ENCODE measurements at places on chromosomes 1 and 21.

DNA sequence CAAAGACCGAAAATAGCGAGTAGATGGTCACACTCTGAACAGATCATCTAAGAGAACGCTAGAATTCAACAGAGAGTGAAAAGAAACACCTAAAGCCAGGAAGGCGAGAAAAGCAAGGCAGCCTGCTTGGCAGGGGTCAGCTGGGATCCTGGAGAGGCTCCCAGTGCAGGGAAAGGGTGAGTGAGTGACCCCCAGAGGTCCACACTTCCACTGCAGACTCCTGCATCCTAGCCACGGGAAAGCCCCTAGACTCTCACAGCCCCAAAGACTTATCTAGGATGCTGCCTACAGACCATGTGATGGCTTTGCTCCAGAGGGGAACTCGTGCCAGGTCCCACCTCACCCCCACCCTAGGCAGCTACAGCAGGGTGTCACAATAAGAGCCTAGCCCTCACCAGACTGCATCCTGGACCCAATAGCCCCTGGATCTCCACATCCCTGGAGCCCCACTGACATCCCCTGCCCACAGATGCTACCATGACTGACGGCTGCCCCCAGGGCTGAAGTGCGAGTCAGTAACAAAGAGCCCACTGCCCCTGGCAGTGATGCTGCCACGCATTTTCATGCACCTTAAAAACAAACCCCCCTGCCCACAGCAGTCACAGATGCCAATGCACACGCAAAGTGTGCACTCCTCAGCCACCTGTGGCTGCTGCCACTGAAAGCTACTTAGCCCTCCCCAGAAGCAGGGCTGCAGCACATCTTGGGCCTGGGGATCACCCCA, 62.2 kb downstream of the PSMG1 start:
- no peak for DNase-seq

DNA sequence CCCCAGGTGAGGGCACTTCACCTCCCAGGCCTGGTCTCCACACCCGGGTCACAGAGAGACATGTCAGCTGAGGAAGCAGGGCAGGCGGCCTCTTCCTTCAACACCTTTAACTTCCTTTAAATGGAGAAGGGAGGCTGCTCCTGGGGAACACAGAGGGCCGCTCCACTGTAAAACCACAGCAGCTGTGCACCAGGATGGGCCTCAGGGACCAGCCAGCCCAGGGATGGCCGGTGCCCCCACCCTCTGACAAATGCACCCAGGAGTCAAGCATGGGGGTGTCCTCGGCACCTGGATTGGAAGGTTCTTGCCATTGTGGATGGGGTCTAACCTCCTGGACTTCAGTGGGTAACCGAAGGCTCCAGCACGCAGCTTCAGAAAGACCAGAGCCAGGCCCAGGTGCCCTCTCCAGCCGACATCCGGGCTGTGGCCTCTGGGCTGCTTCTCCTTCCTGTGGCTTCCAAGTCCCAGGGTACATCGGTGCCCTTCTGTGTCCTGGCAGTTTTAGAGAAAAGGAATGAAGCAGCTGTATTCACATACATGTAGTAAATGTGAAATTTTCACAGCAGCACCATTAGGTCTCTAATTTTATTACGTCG, 121.7 kb upstream of the COL6A1 start:
- DNase-seq: peak; percentile 15

GRCh38 chr1:17181781-17182464, 23.0 kb upstream of the PADI1 start:
- no peak for DNase-seq

- peak; percentile 66 for DNase-seq
Observed at GRCh38 chr21:45078877-45079281, 4.5 kb downstream of the ADARB1 start.

- no peak for DNase-seq
Observed at GRCh38 chr1:47621483-47621882, 183.6 kb downstream of the FOXD2 start.

Data from activated T-cell treated with anti-CD3 and anti-CD28 coated beads, Interleukin-2, amount 50 U/mL, for 24 hours (primary cell).